ENCODE measurements at places on chromosomes 7 and 10.
A peak's percentile ranks its signal among the peaks of the same experiment; 100 is the strongest.

DNA sequence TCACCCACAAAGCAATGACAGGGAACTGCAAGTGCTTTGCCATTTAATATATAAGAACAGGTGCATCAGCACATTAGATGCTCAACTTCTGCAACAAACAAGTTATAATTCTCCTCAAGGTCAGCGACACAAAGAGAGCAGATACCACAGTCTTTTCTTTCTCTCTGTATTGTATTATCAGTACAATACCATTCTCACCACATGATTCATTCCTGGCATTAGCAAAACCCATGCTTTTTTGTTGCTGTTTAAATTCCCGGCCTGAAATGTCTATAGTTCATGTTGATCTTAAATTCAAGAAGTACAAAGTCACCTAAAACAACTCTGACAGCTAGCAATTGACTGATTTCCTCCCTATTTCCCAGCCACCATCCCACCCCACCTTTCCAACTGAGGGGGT, 111.8 kb upstream of the FEZF1 start:
- no peak for DNase-seq

GRCh38 chr7:7536396-7537019, 835 bp upstream of the COL28A1 start:
- DNase-seq = no peak

DNA sequence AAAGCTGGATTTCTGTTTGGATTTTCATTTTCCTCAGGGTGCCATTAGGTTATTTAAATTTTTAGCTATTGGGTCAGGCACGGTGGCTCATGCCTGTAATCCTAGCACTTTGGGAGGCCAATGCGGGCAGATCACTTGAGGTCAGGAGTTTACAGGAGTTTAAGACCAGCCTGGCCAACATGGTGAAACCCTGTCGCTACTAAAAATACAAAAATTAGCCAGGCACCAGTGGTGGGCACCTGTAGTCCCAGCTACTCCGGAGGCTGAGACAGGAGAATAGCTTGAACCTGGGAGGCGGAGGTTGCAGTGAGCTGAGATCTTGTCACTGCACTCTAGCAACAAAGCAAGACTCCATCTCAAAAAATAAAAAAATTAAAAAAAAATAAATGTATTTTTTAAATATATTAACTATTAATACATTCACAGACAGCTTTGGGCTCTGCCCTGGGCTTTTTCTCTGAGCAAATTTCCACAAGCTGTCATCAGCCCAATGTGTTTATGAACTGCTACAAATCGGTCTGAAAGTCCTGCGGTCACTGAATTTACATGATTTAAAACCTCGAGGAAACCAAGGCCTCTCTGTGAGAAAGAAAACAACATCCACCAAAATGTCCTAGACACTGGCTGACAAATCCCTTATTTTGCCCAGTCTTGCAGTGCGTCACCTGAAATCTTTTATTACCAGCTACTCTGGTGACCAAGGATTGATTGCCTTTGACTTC, 19.2 kb upstream of the PLEKHS1 start:
- no peak for DNase-seq

DNA sequence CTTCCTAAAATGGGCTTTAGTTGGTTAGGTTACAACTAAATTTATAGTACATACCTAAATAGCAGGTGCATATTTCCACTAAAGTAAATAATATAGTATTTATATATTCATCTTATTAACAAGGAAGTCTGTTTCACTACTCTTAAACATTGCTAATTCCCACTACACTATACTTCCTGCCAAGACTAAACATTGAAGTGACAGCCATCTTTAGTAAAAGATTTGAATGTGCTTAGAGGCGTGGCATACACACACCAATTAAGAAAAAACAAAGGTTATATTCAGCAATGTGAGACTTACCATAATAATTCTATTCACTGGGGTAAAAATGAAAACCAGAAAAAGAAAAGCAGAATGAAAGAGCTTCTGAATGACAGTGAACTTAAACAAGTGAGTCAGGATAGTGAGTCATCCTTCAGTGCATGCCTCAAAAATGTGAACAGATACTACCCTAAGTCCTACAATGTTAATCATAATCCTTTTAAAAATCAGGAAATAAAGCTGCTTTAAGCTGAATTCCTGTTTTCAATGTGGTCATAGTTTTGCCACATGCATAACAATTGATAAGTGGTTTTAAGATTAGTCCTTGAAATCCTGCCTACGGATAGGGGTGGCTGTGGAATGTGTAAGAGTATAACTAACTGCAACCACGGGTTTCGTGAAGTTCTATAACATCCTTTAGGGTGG, 59.4 kb downstream of the USP6NL start:
- DNase-seq = no peak

- no peak for DNase-seq
Measured at GRCh38 chr7:85074-85882, 107.1 kb upstream of the FAM20C start.

DNA sequence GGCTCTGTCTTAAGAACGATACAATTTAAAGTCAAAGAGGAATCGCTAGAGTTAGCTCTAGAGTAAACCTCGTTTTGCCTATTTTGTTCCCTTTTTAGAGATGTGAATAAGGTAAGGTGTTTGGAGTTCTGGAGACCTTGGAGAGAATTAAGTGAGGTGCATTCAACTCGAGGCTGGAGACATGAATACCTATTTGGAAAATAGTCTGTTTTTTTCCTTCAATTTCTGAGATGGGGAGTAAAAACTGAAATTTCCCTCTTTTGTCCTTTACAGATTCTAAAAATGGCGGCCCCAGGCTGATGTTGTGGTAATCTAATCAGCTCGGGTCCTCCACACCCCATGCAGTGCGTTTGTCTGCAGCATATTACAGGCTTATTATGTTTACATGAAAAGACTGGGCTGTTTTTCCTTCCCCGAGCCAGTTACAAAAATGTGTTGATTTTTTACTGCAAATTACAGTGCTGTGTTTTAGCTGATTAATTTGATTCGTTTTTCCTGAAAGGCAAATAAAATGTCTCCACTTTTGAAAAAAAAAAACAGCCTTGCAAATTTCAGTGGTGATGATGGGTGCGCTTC, 1.5 kb downstream of the KMT2E start:
- no peak for DNase-seq

- no peak for DNase-seq
Measured at GRCh38 chr7:128867842-128868623, 5.4 kb downstream of the ATP6V1F start.

GRCh38 chr7:23002698-23003097, 11.2 kb downstream of the HYCC1 start:
- DNase-seq = no peak

DNA sequence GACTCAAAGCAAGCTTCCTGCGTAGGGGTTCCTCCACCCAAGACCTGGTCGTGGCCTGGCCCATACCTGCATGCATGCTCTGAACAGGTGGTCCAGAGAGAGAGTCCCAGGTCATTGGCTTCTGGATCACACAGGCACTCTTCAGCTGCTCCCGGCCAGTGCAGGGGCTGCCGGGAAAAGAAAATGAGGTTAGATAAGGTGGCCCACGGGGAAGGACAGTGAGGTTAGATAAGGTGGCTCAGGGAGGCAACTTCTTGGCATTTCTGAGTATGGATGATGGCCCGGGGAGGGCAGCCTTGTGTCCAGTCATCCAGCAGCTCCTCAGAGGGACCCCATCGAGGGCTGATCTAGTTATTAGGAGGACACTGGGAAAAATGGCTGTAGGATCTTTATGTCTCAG, 87.4 kb downstream of the FRMPD2 start:
- DNase-seq = no peak

- peak; percentile 68 for DNase-seq
Measured at GRCh38 chr10:44969854-44970253, 8.8 kb downstream of the DEPP1 start.

- no peak for DNase-seq
Measured at GRCh38 chr7:22653951-22654350, 73.0 kb upstream of the IL6 start.

DNA sequence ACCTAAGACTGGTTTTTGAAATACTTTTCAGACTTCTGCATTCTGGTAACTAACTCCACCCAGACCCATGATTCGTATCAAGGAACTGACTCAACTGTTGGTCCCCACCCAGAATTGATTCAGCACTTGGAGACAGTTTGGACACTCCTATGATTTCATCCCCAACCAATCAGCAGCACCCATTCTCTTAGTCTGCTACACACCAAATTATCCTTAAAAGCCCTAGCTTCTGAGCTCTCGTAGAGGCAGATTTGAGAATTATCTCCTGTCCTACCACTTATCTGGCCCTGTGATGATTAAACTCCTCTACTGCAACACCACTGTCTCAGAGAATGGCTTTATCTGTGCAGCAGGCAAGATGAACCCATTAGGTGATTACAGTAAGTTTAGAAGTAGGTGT, 7.7 kb upstream of the GSTO1 start:
- DNase-seq = no peak

GRCh38 chr10:37733822-37734221, 123.6 kb downstream of the ZNF248 start:
- no peak for DNase-seq

DNA sequence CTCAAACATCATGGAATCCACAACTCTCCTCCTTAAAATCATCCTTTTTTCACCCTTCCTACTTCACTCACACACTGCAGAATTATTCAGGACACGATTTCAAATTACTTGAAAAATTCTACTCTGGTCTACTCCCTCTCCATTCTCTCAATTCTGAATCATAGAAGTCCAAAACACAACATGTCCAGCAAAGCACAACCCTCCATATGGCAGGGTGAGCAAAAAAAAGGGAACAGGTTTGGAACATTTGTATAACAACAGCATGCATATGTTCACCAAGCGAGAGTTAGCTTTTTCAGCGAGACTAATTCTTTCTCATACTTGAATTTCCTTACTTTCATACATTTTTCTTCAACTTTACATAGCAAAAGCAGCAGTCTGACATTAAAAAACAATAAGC, 73.4 kb downstream of the ABI1 start:
- no peak for DNase-seq

DNA sequence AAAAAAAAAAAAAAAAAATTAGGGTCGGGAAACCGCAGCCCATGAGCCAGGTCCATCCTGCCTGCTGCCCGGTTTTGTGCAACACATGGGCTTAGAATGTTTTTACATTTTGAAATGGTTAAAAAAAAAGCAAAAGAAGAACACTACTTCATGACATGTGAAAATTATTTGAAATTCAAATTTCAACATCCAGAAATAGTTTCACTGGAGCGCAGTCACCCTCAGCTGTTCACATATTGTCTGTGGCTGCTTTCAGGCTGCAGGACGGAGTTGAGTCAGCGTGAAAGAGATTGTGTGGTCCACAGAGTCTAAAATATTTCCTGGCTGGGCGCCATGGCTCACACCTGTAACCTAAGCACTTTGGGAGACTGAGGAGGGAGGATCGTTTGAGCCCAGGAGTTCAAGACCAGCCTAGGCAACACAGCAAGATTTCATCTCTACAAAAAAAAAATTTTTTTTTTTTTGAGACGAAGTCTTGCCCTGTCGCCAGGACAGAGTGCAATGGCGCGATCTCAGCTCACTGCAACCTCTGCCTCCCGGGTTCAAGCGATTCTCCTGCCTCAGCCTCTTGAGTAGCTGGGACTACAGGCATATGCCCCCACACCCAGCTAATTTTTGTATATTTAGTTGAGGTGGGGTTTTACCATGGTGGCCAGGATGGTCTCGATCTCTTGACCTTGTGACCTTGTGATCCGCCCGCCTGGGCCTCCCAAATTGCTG, 63.9 kb upstream of the ECHDC3 start:
- no peak for DNase-seq

DNA sequence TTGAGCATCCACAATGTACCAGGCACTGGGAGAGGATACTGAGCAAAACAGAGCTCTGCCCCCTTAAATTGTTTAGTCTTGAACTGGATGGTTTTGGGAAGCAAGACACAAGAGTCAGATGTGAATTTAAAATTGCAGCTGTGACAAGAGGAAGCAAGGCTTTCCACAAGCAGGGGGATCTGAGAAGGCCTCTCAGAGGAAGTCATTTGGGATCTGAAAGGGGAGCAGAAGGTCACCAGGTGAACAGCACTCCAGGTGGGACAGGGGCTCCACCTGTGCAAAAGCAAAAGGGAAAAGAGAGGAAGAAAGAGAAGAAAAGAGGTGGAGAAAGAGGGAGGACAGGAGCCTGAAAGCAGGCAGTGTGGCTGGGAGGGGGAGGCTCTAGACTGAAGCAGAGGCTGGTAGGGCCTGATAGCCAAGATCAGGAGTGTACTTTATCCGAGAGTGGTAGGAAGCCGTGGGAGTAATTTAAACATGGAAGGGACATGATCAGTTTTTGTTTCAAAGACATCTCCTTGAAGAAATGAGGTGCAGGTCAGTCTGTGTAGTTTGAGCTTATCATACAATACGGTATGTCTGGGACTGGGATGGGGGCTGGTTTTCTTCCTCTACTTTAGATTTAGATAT, 76.1 kb upstream of the DUSP5 start:
- no peak for DNase-seq

- DNase-seq = no peak
Measured at GRCh38 chr10:17101910-17102266, 27.7 kb downstream of the CUBN start.

DNA sequence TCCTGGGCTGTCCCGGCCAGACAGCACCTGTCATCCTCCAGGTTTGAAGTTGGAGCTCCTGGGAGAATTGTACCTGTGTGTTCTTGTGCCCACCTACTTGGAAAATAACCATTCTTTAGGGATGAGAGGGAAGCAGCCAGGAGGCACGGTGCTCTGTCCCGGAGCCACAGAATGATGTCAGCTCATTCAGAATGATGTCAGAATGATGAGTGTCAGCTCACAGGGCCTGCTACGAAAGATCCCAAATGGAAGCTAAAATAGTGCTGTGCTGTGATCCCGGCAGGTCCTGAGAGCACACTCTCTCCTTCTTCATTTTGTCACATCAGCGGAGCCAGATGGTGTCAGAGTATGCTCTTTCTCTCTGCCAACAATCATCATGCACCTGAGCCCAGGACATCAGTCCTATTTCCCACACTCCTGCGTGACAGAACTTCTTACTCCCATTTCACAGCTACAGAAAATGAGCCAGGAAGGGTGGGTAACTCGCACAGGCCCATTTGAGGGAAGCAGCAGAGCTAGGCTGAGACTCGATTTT, 8.3 kb downstream of the ABCA13 start:
- no peak for DNase-seq

DNA sequence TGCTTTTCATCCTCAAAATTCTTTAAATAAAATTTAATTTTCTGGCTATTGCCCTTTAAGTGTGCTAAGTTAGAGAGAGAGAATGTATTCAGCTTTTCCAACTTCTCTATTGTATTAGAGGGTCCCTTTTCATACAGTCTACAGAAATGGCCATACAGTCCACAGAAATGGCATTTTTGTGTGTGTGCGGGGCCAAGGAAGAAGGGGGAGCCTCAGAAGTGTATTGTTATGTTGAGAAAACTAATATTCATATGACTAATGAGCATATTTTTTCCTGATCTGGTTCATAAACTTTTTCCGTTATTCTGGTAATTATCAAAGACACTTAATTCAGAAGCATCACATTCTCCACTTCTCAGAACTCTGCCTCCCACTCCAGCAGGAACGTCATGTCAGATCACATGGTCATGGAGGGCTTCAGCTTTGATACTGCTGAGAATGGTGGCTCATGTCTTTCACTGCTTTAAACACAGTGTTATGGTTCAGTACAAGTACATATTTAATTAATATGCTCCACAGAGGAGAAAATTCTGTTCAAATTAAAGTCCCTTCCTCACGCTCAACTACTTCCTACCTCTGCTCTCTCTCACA, 37.1 kb downstream of the ELMO1 start:
- no peak for DNase-seq
